ENCODE measurements at places on chromosomes 7 and 10.

GRCh38 chr10:1229116-1229515, 172.9 kb downstream of the WDR37 start:
- no peak for DNase-seq

- DNase-seq, result no peak
Observed at GRCh38 chr10:71811351-71811750, 38.0 kb upstream of the VSIR start.

DNA sequence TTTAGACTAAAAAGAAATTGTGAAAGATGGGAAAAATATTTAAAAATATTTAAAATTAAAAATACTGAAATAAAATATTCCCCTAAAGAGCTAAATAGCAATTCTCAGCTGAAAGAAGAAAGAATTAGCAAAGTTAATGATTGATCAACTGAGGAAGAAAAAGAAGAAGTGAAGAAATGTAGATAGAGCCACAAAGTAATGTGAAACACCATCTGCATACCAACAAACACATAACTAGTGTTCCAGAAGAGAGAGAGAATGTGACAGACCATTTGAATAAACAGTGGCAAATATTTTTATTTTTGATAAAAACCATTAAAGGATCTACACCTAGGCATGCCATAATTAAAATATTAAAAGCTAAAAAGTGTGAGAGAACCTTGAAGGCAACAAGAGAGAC, 784.5 kb upstream of the ZWINT start:
- no peak for DNase-seq

DNA sequence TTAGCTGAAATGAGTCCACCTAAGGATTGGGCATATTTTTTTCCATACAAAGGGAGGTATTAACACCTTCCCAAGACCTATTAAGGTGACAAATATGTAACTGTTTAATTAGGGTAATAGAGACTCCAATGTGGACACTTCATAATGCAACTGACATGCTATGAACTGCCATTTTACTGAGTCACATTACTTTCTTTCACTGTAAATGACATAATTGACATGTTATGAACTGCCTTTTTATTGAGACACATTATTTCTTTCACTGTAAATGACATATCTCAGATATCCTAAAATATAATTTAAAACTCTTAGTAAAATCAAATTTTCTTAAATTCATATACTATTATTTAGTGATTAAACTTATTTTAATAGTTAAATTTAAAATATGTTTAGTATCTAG, 528.8 kb upstream of the PCDH15 start:
- DNase-seq, result no peak

DNA sequence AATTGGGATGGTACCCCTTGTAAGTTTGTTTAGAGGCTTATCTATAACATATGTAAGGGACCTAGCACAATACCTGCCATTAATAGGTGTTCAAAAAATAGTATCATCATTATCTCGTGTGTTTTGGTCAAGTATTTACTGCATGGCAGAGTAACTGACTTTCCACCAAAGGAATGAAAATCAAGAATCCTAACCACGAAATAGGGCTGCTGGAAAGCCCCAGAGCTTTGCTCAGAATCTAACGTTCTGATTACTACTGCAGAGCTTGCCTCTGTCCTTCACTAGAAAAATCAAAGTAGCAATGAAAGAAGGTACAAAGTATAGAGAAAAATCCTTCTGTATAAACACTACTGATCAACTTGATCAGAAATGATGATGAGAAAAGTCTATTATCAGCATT, 34.9 kb downstream of the DCLRE1C start:
- no peak for DNase-seq

- DNase-seq, result no peak
Observed at GRCh38 chr7:157008206-157009169, 2.0 kb downstream of the MNX1 start.

DNA sequence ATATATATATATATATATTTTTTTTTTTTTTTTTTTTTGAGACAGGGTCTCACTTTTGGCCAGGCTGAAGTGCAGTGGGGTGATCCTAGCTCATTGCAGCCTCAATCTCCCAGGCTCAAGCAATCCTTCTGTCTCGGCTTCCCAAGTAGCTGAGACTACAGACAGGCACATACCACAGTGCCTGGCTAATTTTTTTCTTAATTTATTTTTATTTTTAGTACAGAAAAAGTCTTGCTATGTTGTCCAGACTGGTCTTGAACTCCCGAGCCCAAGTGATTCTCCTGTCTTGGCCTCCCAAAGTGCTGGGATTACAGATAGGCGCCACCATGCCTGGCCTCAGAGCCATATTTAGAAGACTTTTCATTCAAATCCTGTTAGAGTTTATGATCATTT, 79.6 kb downstream of the PRTFDC1 start:
- no peak for DNase-seq

GRCh38 chr7:32020551-32021159, 49.6 kb downstream of the PDE1C start:
- no peak for DNase-seq

- DNase-seq, result no peak
Observed at GRCh38 chr10:16820421-16820820, 3.2 kb upstream of the RSU1 start.

DNA sequence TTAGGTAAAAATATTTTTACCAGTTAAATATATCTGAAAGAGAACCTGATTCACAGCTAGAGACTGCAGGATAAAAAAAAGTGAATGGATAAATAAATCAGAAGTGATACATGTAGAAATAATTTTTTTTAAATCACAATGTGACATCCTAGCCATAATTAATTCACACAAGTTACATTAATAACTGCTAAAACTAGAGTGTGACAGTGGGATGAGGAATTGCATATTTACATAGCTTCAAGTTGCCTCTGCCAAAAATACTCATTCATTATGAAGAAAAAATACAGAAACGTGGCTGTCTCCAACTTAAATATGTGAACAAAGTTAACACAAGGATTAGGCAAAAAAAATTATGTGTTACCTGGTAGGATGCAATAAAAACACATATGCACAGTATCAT, 473.5 kb upstream of the SEMA3A start:
- no peak for DNase-seq

DNA sequence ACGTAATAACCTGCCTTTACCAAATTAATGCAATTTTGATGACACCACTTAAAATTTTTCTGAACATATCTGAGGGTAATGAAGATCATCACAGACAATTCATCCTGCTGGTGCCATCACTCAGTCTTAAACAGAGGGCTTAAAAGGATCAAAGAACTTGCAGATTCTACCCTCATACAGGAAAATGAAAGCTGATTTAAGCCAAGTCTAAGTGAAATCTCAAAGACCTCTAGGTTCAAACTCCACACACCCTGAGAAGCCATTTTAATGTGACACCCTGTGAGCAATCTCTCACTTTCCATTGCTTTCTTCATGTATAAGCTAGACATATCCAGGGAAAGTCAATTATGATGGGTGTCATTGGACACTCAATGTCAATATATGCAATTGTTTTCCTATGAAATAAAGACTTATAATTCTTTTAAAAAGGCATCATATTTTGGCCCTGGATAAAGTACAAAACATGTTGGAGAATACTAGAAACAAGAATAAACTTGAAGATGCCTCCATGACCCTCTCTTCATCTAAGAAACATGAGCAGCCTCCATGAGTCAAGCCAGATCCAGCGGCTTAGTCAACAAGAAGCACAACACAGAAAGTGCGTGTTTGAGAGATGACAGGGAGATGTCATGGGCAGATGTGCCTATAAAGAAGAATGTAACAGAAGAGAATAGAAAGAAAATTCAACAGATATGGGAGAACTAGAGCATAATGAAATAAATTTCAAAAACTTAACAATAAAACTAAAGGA, 291.9 kb downstream of the PARD3 start:
- DNase-seq, result no peak

Data from brain pericyte (primary cell).